ENCODE measurements at places on chromosomes 13 and 19. TPM values are rescaled to one million over a fixed set of nuclear protein-coding genes. Genes with fewer than 3 reads are reported as not detected.

The PALM3 gene
- 25.9 TPM for total RNA-seq

- no peak overlapping the region for H3K4me3 ChIP-seq
- H3K4me1 ChIP-seq, result peaks cover 16% of the 10 kb centered on the region
- H3K27me3 ChIP-seq, result no peaks in the 10 kb centered on the region
- no peaks in the 10 kb centered on the region for H3K36me3 ChIP-seq
- H3K27ac ChIP-seq, result no peak overlapping the region
Measured at GRCh38 chr13:42101821-42102585, 53.6 kb downstream of the DGKH start.

GRCh38 chr19:7676376-7676775, 514 bp upstream of the MCEMP1 start:
- DNase-seq, result no peak
- H3K4me1 ChIP-seq, result peaks cover 5% of the 10 kb centered on the region
- no peak overlapping the region for H3K27ac ChIP-seq
- H3K4me3 ChIP-seq, result no peak overlapping the region
- no peaks in the 10 kb centered on the region for H3K27me3 ChIP-seq

- no peak for DNase-seq
- no peaks in the 10 kb centered on the region for H3K4me1 ChIP-seq
- peaks cover 4% of the 10 kb centered on the region for H3K36me3 ChIP-seq
- H3K27me3 ChIP-seq, result no peaks in the 10 kb centered on the region
Measured at GRCh38 chr19:47353307-47353712, 4.2 kb downstream of the DHX34 start.

The CDADC1 gene
- 15.9 TPM for total RNA-seq

DNA sequence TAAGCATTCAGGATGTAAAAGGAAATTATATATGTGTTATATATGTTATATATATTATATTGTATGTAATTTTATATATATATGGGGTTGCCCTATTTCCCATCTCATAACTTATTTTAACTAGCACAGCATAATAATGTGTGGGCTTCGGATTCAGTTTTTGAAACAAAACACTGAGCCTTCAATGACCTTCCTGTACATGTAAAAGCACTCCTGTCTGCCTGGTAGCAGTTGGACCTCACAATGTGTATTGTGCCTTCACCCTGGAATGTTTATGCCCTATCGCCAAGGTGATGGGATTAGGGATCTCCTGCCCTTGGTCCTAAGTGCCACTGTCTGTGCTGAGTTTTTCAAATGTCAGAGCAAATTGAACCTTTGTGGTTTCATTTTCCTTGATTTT, 968.8 kb downstream of the TUBA3C start:
- no peak overlapping the region for H3K27ac ChIP-seq
- H3K36me3 ChIP-seq, result no peaks in the 10 kb centered on the region
- H3K27me3 ChIP-seq, result no peaks in the 10 kb centered on the region
- H3K4me1 ChIP-seq, result no peaks in the 10 kb centered on the region
- H3K4me3 ChIP-seq, result no peak overlapping the region
- DNase-seq, result no peak

The FBXO27 gene
- 3.4 TPM for total RNA-seq

The POGLUT2 gene
- total RNA-seq, result 20.1 TPM

DNA sequence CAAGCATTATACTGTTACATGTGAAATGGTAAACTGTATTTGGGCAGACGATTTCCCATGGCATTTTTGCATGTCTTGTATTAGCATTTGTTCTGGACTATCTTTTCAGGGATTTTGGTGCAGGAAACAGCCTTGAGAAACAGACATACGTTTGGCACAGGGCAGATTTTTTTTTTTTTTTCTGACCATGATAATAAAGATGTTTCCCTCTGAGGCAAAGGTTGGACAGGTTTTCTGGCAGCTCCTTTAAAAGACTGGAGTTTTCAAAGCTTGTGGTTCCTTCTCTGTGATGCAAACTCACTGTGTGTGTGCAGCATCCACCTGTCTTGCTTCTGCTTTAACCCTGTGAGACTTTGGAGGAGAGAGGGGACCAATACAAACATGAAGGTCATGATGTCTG, 63.0 kb downstream of the NBEA start:
- no peaks in the 10 kb centered on the region for H3K27me3 ChIP-seq
- H3K36me3 ChIP-seq, result no peaks in the 10 kb centered on the region
- H3K27ac ChIP-seq, result no peak overlapping the region
- no peak for DNase-seq
- no peak overlapping the region for H3K4me3 ChIP-seq
- no peaks in the 10 kb centered on the region for H3K4me1 ChIP-seq

The ERVK3-1 gene
- 66.1 TPM for total RNA-seq

DNA sequence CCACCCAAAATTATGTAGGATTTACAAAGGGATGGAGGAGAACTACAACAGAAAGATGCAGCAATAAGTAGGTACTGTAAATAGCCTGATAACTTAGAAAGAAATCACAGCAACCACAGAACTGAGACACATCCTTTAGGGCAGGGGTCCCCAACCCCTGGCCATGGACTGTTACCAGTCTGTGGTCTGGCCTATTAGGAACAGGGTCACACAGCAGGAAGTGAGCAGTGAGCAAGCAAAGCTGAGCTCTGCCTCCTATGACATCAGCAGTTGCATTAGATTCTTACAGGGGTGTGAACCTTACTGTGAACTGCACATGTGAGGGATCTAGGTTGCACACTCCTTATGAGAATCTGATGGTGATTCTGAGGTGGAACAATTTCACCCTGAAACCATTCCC, 997.6 kb downstream of the DIAPH3 start:
- no peaks in the 10 kb centered on the region for H3K27me3 ChIP-seq
- no peaks in the 10 kb centered on the region for H3K36me3 ChIP-seq
- H3K27ac ChIP-seq, result no peak overlapping the region

GRCh38 chr13:93975242-93975641, 504.2 kb downstream of the DCT start:
- no peaks in the 10 kb centered on the region for H3K36me3 ChIP-seq
- no peak overlapping the region for H3K4me3 ChIP-seq
- no peaks in the 10 kb centered on the region for H3K27me3 ChIP-seq
- H3K27ac ChIP-seq, result no peak overlapping the region
- DNase-seq, result no peak
- no peaks in the 10 kb centered on the region for H3K4me1 ChIP-seq

DNA sequence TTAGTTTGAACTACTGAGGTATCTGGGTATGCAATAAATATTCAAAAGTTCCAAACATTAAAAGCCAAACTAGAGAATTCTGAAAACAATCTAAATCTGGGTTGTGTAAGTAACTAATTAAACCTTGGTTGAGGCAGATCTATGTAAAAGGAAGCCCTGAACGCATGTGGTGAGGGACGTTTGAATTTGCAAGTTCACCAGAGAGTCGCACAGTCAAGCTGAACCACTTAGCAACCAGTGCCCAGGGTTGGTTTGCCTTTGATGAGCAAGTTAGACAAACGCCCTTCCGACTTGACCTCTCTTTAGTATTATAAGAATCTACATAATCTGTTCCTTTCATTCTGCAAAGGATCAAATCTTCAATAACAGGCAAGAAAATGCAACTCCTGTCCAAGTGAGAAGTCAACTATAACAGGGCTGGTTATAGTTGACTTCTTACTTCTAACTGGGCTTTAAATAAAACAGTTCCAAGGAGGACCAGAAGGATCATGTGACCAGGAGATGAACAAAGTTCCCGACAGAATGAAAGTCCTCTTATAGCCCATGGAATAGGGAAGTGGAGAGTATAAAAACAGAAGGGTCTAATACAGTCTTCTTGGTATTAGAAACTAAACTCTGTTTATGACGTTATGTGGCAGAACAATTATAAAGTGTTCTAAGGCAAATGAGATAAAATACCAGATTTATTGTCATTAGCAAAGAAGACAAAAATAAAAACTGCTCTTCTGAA, 40.6 kb downstream of the PHF11 start:
- no peaks in the 10 kb centered on the region for H3K4me1 ChIP-seq
- no peak for DNase-seq
- H3K36me3 ChIP-seq, result no peaks in the 10 kb centered on the region
- H3K27ac ChIP-seq, result no peak overlapping the region
- H3K4me3 ChIP-seq, result no peak overlapping the region

- H3K4me1 ChIP-seq, result no peaks in the 10 kb centered on the region
- H3K27me3 ChIP-seq, result no peaks in the 10 kb centered on the region
- H3K36me3 ChIP-seq, result no peaks in the 10 kb centered on the region
- DNase-seq, result no peak
- H3K4me3 ChIP-seq, result no peak overlapping the region
Measured at GRCh38 chr13:25860862-25861261, 191.0 kb downstream of the SHISA2 start.

The PODNL1 gene
- total RNA-seq, result 0.72 TPM

DNA sequence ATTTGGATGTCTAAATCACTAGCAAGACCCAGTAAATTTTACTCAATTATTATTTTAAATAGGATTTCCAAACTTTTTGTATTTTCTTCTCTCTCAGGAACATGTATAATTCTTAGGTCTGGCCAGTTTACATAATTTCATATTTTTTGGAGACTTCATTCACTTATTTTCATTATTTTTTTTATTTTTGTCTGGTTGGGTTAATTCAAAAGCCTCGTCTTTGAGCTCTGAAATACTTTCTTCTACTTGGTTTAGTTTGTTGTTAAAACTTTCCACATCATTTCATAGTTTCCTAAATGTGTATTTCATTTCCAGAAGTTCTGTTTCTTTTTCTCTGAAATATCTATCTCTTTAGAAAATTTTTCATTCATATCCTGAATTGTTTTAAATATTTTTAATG, 322.9 kb upstream of the SPRY2 start:
- H3K4me1 ChIP-seq, result no peaks in the 10 kb centered on the region
- H3K4me3 ChIP-seq, result no peak overlapping the region
- DNase-seq, result no peak
- no peaks in the 10 kb centered on the region for H3K27me3 ChIP-seq

The ITGBL1 gene
- total RNA-seq, result not detected
